Dorsolateral prefrontal cortex (tissue), 122 donors: ENCODE measurements at places on chromosomes 12 and 14. TPM values are rescaled to one million over a fixed set of nuclear protein-coding genes. Genes with fewer than 3 reads are reported as not detected.

Gene INHBE
- total RNA-seq: not detected

Gene REP15
- 5.4 TPM for total RNA-seq

Gene KIF5A
- 1,028 TPM for total RNA-seq

Gene SIVA1
- total RNA-seq: 38.1 TPM

Gene PSMC6
- 56.1 TPM for total RNA-seq

Gene MANSC4
- not detected for total RNA-seq

Gene STRAP
- total RNA-seq: 68.9 TPM
